Fibroblast of skin of left biceps (primary cell): ENCODE measurements at places on chromosomes 3 and 15.

DNA sequence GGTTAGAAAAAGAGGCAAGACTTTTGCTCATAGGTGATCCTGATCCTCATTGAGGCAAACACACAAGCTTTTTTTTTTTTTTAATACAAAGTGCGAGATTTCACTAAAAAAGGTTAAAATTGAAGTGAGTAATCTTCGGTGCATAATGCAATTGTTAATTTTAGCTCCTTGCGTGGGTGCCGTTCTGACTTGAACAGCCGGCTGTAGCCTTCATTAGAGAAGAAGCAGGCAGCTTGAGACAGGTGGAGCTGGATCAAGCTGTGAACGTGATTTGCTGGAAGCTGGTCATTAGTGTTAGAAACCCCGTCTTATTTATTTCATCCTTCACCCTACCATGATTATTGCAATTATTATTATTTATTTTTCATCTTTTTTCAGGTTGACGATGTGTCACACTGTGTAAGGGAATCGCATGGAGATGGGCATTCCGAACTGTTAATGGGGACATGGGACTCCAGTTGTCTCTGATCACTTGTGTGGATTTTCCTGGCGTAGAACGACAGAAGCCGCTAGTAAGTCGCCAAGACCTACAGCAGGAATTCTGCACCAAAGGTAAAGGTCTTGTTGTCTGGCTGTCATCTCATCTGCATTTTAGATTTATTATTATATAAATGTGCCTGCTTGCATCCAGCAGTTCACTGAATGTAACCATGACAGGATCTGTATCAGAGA, 40.2 kb downstream of the ARPP21 start:
- DNase-seq = no peak

DNA sequence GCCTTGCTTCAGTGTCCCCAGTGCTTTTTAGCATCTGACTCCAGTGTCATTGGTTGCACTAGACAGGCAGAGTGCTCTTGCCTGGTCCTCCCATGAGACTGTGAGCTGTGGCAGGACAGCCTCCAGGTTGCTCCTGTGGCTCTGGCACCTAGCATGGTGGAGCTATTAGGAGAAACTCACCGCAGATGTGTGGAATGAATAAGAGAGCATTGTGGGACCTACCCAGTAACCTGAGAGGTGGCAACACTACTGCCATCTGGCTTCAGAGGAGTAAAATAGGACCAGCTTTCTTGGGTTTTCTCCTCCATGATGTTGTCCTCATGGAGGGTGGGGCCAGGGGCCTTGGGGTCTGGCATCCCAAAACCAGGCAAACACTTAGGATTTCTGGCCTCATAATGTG, 183.6 kb downstream of the EPHB1 start:
- DNase-seq = no peak

- no peak for DNase-seq
Observed at GRCh38 chr3:38031022-38031994, 1.9 kb upstream of the PLCD1 start.

GRCh38 chr3:54967731-54968161, 39.9 kb upstream of the LRTM1 start:
- DNase-seq = no peak

- no peak for DNase-seq
Observed at GRCh38 chr15:63911160-63911559, 77.4 kb upstream of the HERC1 start.

- no peak for DNase-seq
Observed at GRCh38 chr3:40997711-40998519, 201.4 kb upstream of the CTNNB1 start.

GRCh38 chr3:67781218-67781617, 126.8 kb upstream of the SUCLG2 start:
- DNase-seq = no peak

GRCh38 chr3:46065294-46065705, 38.0 kb upstream of the XCR1 start:
- DNase-seq = no peak

DNA sequence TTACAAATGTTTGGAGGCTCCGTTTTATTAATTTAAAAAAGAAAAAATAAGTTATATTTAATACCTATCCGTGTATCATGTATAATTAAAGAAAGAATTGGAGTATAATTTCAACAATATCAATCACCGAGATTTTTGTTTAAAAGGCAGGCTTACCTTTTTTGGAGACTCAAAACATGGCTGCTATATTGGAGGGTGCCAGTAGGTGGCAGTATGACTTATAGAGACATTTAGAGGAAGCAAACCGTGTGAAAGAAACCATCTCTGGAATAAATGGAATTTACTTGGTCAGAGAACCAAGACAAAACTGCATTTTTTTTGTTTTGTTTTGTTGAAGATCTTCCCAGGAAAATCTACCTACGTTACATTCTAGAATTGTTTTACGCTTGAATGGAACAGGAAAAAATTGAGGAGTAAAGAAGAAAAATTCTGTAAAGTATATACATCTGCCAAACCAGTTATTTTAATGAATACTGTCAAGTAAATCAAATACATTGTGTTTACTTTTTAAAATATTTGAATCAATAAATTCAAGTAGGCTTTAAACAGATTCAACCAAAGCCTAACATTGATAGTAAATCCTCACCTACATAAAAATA, 802.6 kb upstream of the ALCAM start:
- no peak for DNase-seq

GRCh38 chr3:38307599-38307998, 25.5 kb downstream of the SLC22A14 start:
- DNase-seq = no peak

DNA sequence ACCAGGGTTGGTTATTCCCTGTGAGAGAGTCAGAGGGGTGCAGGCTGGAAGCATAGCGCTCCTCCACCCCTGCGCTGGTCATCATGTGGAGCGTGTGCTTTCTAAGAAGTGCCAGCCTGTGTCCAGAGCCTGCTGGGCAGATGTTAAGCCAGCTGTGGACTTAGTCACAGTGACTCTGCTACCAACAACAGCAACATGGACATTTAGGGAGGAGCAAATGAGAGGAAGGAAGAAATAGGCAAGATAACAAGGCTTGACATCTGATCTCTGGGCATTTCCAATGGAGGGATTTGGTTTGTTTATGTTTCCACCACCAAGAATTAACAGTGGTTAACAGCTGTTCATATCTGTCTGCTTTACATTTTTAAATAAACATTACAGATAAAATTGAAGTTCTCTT, 36.4 kb upstream of the MYZAP start:
- DNase-seq = no peak

DNA sequence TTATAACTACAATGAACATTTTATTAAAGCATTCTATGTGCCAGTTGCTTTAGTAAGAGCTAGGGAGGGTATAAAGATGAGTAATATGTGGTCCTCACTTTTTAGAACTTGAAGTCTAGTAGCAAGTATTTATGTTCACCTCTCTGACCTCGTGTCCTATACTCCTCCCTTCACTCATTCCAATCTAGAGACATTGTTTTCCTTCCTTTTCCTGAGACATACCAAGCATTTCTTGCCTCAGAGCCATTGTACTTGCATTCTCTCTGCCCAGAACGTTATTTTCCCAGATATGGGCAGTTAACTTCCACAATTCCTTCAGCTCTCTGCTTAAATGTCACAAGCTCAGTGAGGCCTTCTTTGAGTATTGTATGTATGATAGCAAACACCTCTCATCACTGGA, 408.6 kb downstream of the PDCD6IP start:
- no peak for DNase-seq

DNA sequence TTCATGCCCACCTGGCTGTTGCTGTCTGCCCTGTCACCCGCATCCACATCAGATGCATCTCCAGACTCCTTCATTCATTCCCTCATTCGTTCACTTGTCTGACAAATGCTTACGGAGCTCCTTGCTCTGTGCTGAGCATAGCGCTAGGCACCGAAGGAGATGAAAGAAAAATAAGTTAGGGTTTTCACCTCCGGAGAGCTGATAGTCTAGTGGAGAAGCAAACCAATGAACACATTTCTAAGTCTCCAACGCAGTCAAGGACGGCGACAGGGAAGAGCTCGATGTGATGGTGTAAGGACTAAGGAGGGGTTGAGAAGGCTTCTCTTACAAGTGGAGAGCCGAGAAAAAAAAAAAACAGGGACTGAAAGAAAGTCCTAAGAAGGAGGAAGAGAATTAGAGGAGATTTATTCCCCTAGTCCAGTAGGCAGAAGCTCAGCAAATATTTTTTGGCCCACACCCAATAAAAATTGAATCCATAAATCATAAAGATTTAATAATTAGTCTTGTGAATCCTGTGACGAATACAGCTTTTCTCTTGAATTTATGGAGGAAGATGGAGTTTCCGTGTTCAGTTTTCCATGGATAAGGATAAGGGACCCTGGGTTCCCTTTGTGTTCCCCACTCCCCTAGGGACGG, 127.2 kb upstream of the DLG1 start:
- DNase-seq = no peak

GRCh38 chr15:57057134-57057930, 138.9 kb downstream of the TCF12 start:
- DNase-seq = no peak

GRCh38 chr3:127431066-127431465, 143.2 kb upstream of the PRR20G start:
- no peak for DNase-seq

- DNase-seq = no peak
Observed at GRCh38 chr15:56891852-56892440, 26.5 kb upstream of the TCF12 start.

DNA sequence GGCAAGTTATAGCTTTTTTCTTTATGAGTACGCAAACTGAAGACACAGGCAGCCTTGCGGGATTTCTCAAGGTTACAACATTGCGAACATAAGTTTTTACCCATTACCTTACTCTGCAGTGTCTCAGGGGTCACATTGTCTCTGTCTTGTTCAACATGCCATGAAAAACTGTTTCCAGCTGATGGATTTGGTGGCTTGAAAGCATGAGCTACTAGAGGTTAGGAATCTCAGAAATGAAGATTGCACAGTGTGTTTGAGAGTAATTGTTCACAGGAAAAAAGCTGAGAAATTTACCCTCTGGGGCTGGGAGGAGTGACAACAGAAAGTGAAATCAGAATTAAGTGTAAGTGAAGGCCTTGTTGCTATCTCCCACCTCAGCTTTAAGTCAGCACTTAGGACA, 568.6 kb downstream of the TAFA4 start:
- DNase-seq = no peak

- DNase-seq = no peak
Observed at GRCh38 chr3:170421111-170421641, 2.5 kb downstream of the CLDN11 start.

- DNase-seq = peak; percentile 26
Observed at GRCh38 chr15:36936613-36937012, 163.7 kb downstream of the MEIS2 start.

DNA sequence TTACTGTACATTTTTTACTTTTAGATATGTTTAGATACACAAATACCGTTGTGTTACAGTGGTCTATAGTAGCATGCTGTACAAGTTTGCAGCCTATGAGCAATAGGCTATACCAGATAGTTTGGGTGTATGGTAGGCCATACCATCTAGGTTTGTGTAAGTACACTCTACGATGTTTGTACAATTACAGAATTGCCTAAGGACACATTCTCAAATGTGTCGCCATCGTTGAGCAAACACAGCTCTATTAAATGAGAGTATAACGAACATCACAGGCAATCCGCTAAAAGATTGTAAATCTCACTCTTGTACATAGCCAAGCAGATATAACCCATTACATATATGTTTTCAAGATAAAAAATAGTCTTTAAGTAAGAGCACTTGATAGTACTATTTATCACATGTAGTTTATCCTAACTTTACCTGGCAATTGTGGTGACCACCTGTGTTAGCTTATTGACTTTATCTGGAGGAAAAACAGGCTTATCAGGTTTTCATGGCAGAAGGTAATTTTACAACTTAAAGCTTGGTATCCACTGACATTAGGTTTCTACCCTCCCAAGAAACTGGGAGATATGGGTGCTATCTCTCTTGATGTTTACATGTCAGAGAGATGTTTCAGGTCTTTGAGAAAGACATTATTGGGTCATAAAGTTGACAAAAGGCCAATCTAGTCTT, 898.7 kb downstream of the NSUN3 start:
- DNase-seq = no peak

GRCh38 chr3:136651581-136651980, 100.6 kb downstream of the STAG1 start:
- DNase-seq = no peak

DNA sequence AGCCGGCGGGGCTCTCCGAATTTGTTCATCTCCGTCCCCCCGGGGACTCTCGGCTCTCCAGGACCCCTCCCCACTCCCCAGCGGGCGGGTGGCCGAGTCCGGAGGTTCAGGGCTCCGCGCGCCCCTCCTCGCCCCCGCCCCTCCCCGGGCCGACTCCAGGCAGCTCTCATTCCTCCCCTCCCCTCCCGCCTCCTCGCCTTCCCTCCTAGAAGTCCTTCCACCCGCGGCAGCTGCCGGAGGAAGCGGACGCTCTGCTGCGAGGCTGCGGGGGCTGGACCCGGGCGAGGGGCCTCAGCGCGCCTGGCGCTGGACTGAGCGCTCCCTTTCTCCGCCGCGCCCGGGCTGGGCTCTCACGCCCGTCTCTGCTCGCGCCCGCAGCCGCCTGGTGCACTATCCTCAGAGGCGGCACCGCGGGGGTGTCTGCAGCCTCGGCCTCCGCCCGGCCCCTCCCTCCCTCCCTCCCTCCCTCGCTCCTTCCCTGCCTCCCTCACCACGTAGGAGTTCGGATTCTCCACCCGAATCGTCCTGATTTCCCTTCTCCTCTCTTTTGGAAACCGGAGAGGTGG, at the start of gene ROBO2:
TSS of gene ROBO2 (plus strand) at position 494 of the 566 bp plus-strand sequence. CDS start 687 bp downstream, outside the sequence.
- DNase-seq = no peak

GRCh38 chr3:141405591-141405990, 37.3 kb downstream of the ZBTB38 start:
- peak; percentile 65 for DNase-seq

GRCh38 chr3:164419220-164419619, 659.1 kb downstream of the SI start:
- no peak for DNase-seq

GRCh38 chr15:64694816-64695215, 80.6 kb downstream of the RBPMS2 start:
- DNase-seq = no peak

DNA sequence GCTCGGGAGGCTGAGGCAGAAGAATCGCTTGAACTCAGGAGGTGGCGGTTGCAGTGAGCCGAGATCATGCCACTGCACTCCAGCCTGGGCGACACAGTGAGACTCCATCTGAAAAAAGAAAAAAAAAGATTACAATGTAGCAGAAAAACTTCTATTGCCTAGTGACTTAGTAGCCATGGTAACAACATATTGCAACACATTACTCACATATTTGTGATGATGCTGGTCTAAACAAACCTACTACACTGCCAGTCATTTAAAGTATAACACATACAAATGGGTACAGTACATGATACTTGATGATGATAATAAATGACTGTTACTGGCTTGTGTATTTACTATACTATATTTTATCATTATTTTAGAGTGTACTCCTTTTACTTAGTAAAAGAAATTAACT, 125.6 kb downstream of the PLOD2 start:
- no peak for DNase-seq

DNA sequence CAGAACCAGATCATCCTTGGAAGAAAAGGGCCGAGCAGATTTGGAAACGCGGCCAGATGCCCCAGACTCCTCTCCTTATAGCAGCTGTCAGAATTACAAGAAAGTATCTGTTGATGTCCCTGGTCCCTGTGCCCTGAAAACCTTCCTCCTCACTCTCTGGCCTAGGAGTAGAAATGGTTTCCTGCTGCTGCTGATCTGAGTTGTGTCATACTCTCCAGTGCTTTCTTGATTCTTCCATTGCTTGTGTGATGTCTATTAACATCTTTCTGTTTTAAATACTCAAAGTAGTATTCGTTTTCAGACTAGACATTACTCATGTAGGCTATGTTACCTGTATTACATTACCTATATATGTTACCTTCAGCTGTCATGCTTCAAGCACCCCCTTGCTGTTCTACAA, 26.8 kb upstream of the HERC1 start:
- no peak for DNase-seq
